Gastroesophageal sphincter (tissue), 4 donors: ENCODE measurements at places on chromosomes 5 and 9.

- H3K27ac ChIP-seq = no peak overlapping the region
- ATAC-seq = no peak
These were observed 73.6 kb upstream of the MAMDC2 start for GRCh38 chr9:69970001-69970533.

GRCh38 chr9:88587182-88587581 lies 52.2 kb downstream of the NXNL2 start:
- no peaks in the 10 kb centered on the region for H3K4me1 ChIP-seq
- no peaks in the 10 kb centered on the region for H3K36me3 ChIP-seq
- no peaks in the 10 kb centered on the region for H3K27me3 ChIP-seq

- H3K4me3 ChIP-seq = no peak overlapping the region
- no peaks in the 10 kb centered on the region for H3K4me1 ChIP-seq
- H3K27ac ChIP-seq = no peak overlapping the region
- H3K36me3 ChIP-seq = no peaks in the 10 kb centered on the region
These were observed 7.8 kb upstream of the CCDC192 start for GRCh38 chr5:127695346-127695745.

DNA sequence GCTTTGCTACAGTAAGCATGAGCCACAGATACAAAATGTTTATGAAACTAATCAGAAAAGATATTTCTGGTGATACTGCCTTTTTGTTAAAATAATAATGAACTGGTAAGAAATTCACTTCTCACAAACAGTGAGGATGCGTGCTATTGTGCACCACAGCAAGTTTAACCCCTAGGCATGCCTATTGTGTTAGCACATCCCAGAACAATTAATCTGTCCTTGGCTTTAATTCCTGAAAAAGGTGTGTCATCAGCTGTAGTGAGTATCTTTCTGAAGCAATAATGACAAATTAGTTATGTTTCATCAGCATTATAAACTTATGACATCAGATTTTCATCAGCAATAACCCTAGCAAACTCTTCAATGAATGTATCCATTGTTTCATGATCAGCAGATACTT lies 1307.2 kb downstream of the EFNA5 start:
- no peaks in the 10 kb centered on the region for H3K4me1 ChIP-seq
- no peaks in the 10 kb centered on the region for H3K36me3 ChIP-seq
- no peak overlapping the region for H3K27ac ChIP-seq
- no peak overlapping the region for H3K4me3 ChIP-seq
- ATAC-seq = no peak
- no peaks in the 10 kb centered on the region for H3K27me3 ChIP-seq

DNA sequence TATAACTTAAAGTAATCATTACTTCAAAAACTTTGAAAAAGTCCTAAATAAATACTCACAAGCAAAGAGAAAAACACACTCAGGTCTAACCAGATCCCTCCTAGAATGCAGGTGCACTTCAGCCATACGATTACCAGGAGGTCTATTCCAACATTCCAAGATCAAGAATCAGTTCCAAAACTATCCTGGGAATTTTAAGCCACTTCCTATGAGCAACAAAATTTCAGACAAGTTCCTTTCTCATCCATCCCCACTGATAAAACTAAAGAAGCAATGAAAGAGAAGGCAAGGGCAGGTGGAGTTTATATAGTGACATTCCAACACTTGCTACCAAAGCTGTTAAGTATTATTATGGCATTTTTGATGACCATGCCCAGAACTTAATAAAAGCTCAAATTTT lies 29.6 kb downstream of the MLLT3 start:
- no peak overlapping the region for H3K27ac ChIP-seq
- no peaks in the 10 kb centered on the region for H3K27me3 ChIP-seq
- no peak overlapping the region for H3K4me3 ChIP-seq
- H3K4me1 ChIP-seq = peaks cover 5% of the 10 kb centered on the region

- H3K4me3 ChIP-seq = no peak overlapping the region
- H3K4me1 ChIP-seq = peaks cover 4% of the 10 kb centered on the region
- H3K27me3 ChIP-seq = no peaks in the 10 kb centered on the region
- H3K36me3 ChIP-seq = no peaks in the 10 kb centered on the region
- no peak for ATAC-seq
These were observed 28.0 kb downstream of the LCP2 start for GRCh38 chr5:170269579-170269978.

GRCh38 chr5:143041-143440 lies 48.3 kb upstream of the LRRC14B start:
- H3K36me3 ChIP-seq = no peaks in the 10 kb centered on the region
- H3K4me1 ChIP-seq = no peaks in the 10 kb centered on the region
- H3K4me3 ChIP-seq = no peak overlapping the region
- peaks cover 33% of the 10 kb centered on the region for H3K27me3 ChIP-seq
- ATAC-seq = no peak

GRCh38 chr5:53080271-53080670 lies 29.3 kb downstream of the MOCS2 start:
- no peak overlapping the region for H3K27ac ChIP-seq
- ATAC-seq = no peak
- H3K27me3 ChIP-seq = no peaks in the 10 kb centered on the region
- H3K4me3 ChIP-seq = no peak overlapping the region

- H3K4me1 ChIP-seq = no peaks in the 10 kb centered on the region
- H3K27me3 ChIP-seq = no peaks in the 10 kb centered on the region
These were observed 18.9 kb downstream of the IPPK start for GRCh38 chr9:92650839-92651621.

GRCh38 chr5:14775857-14776256 lies 95.7 kb downstream of the ANKH start:
- H3K4me1 ChIP-seq = no peaks in the 10 kb centered on the region
- H3K4me3 ChIP-seq = no peak overlapping the region
- peaks cover under 1% of the 10 kb centered on the region for H3K36me3 ChIP-seq
- no peaks in the 10 kb centered on the region for H3K27me3 ChIP-seq

DNA sequence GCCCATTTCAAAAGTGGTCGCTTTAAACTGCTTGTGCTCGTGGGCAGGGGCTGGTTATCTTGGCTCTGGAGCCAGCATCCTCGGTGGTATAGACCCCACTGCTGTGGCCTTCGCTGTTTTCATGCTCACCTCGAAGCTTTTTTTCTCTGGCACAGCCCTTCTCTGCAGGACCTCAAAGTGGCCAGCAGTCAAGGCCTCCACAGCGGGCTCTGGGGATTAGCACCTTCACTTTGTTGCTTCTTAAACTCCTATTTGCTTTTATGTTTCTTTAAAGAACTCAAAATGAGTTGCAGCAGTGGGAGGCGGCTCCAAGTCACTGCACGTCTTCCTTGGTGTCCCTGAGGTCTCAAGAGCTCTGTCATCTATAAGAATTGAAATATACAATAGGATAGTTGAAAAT lies 165.1 kb downstream of the CACNA1B start:
- H3K36me3 ChIP-seq = no peaks in the 10 kb centered on the region
- H3K27ac ChIP-seq = no peak overlapping the region
- no peaks in the 10 kb centered on the region for H3K4me1 ChIP-seq

GRCh38 chr5:155303120-155303519 lies 289.6 kb downstream of the KIF4B start:
- no peaks in the 10 kb centered on the region for H3K4me1 ChIP-seq
- H3K36me3 ChIP-seq = no peaks in the 10 kb centered on the region
- H3K27me3 ChIP-seq = no peaks in the 10 kb centered on the region
- no peak overlapping the region for H3K4me3 ChIP-seq
- no peak overlapping the region for H3K27ac ChIP-seq
